ENCODE measurements at places on chromosomes 6 and 20.

GRCh38 chr6:102798636-102799035, 1405.1 kb downstream of the GRIK2 start:
- no peak for DNase-seq

- no peak for DNase-seq
Measured at GRCh38 chr6:75213112-75213511, 7.3 kb upstream of the COL12A1 start.

DNA sequence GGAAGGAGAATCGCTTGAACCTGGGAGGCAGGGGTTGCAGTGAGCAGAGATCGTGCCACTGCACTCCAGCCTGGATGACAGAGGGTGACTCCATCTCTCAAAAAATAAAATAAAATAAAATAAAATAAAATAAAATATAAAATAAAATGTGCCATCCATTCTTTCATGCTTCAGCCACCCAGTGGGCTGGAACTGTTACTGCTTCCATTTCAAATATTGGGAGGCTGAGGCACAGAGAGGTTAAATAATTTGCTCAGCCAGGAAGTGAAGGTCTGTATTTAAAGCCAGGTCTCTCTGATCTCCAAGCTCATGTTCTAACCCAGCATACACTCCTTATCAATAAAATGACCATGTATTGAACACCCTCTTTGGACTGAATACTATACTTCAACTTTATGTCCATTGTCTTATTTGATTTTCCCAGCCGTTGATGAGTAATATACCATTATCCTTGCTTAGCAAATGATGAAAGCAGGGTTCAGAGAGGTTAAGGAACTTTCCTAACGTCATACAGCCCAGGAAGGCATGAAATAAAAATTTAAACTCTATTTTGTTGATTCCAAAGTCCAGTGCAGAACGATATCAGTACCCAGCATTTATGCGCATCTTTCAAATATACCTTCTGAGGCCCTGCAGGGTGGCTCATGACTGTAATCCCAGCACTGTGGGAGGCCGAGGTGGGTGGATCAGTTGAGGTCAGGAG, 25.8 kb upstream of the SLC9A8 start:
- DNase-seq, result no peak

DNA sequence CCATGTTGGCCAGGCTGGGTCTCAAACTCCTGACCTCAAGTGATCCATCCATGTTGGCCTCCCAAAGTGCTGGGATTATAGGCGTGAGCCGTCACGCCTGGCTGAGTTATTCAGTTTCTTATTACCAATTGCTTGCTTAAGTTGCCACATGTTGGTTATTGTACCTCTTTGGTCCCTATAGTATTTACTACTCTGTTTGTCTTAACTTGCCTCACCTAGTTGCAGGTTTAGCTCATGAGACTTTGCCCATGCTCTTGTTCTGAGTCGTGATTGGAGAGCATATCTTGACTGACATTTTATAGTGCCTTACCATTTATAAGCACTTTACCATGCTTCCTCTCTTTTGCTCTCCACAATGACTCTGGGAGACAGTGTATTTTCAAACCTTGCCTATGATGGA, 134.2 kb upstream of the HDGFL1 start:
- DNase-seq, result no peak

GRCh38 chr6:108697561-108698161, 136.9 kb downstream of the FOXO3 start:
- DNase-seq, result no peak

GRCh38 chr6:116450769-116451740, 10.1 kb upstream of the CALHM6 start:
- DNase-seq, result no peak

DNA sequence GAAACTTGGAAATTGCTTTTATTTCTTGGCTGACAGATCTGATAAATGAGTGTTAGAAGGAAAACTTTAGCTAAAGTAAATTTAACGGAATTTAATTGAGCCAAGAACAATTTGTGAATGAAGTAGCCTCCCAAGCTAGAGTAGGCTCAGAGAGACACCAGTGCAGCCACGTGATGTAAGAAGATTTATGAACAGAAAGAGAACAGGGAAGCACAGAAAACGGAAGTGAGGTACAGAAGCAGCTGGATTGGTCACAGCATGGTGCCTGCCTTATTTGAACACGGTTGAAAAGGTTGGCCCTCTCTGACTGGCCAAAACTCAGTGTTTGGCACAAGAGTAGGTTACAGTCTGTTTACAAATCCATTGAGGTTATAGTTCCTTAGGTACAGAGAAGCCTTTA, 29.5 kb upstream of the IFNGR1 start:
- DNase-seq, result no peak

DNA sequence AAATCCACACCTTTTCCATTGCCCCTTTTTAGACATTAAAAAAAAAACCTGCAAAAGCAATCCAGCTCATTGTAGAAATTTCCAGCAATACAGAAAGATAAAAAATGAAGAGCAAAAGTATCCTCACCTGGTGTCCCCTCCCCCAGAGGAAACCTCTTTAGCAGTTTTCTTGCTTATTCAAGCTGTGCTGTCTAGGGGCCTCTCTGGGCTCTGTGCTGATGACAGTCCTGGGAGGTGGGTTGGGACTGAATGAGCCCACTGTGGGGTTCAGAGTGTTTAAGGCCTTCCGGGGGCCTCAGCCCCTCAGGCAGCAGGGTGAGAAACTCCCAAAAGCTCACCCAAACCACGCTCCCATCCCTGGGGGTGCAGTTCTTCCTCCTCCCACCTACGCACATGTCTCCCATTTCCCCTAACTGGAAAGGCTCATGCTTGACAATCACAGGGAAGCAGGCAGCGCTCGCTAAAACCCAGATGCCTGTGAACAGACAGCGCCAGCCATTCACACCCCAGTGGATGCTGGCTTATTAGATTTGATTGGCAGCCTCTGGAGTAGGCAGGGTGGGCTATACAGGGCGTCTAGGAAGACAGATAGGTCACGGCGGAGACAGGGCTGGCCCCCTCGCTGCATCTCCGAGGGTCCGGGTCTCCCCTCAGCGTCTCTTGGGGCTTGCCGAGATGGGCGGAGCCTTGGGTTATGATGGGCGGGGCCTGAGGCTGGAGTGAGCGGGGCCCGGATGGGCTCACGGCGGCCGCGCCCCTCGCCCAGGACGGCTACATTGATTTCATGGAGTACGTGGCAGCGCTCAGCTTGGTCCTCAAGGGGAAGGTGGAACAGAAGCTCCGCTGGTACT, 4.6 kb downstream of the GUCA1A start:
- peak; percentile 53 for DNase-seq

Measured in stimulated activated CD8-positive, alpha-beta memory T cell treated with anti-CD3 and anti-CD28 coated beads, Interleukin-4, amount 100 ng/mL, for 48 hours (primary cell).